ENCODE measurements at places on chromosomes 13 and 19. TPM values are rescaled to one million over a fixed set of nuclear protein-coding genes. Genes with fewer than 3 reads are reported as not detected.

DNA sequence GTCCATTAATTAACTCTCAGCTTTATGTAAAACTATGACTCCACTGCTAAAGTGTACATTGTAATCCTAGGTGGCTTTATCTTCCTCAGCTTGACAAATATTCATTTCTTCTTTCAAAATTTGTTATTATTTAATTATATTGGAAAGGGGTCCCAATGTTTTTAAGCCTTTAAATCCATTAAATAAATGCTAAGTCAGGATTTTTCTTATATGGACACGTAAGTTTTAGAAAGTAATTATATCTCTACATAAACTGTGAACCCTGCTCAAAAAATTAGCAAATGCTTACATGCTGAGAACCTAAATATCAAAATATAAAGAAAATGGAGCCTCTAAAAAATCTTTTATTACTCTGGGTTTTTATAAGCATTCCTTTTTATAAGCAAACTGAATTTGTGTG, 78.2 kb upstream of the MIR17HG start:
- no peaks in the 10 kb centered on the region for H3K4me1 ChIP-seq
- H3K36me3 ChIP-seq: no peaks in the 10 kb centered on the region
- no peak overlapping the region for H3K4me3 ChIP-seq
- no peak for DNase-seq
- H3K27me3 ChIP-seq: no peaks in the 10 kb centered on the region

DNA sequence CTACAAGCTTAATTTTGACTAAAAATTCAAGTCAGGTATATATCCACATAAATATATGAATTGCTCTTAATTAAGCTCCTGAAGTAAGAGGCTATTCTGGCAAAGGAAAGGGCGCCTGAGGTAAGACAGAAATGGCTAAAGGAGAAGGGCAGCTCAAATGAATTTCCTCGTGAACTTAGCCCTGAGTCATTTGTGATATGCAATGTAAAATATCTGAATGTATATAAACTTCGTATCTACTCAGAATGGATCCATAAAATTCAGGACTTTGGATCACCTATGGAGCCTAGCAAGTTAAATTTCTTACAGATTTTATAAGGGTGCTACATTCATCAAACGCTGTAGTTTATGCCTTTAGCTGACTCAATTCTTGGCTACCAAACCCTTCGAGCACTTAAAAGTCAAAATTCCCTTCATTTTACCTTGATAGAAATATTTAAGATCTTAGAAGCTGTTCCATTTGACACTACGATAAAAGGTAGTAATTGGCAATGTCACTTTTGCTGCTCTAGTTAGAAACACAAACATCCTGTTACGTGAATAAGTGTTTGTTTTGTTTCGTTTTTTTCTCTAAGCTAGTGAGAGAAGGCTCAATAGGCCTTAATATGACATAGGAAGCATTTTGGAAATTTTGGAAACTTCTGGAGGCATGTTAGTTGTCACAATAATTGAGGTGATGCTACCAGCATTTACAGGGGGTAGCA, 69.2 kb downstream of the DIAPH3 start:
- no peaks in the 10 kb centered on the region for H3K27me3 ChIP-seq
- H3K36me3 ChIP-seq: no peaks in the 10 kb centered on the region
- no peak overlapping the region for H3K4me3 ChIP-seq
- no peaks in the 10 kb centered on the region for H3K4me1 ChIP-seq
- no peak for DNase-seq

- no peaks in the 10 kb centered on the region for H3K27me3 ChIP-seq
- H3K36me3 ChIP-seq: 0 out of 2 replicates have a peak, but pooled peaks cover 2% of the 10 kb centered on the region
- no peak for DNase-seq
Measured at GRCh38 chr19:55644842-55645511, 1.5 kb downstream of the ZNF581 start.

DNA sequence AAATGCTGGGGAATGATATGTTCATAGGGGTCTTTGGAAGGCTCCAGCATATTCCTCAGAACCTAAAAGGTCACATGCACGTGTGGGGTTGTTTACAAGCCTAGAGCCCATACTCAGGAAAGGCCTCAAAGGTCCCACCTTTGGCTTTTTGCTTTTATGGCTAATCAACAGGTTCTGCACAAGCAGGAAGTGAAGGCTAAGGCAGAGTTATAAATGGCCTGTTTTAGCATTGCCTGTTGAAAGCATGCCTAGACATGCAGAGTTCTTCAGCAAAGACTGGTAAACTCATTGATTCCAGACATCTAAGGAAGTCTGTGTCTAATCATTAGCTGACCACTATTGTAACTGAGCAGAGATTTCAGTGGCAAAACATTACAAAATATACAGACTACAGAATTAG, 198.3 kb downstream of the KCNRG start:
- no peaks in the 10 kb centered on the region for H3K36me3 ChIP-seq
- H3K27me3 ChIP-seq: no peaks in the 10 kb centered on the region
- H3K4me1 ChIP-seq: peaks cover 6% of the 10 kb centered on the region
- H3K4me3 ChIP-seq: no peak overlapping the region
- no peak overlapping the region for H3K27ac ChIP-seq

Gene ZNF799
- 3.1 TPM for total RNA-seq

GRCh38 chr19:17881701-17882100, 10.0 kb downstream of the SLC5A5 start:
- peaks cover 26% of the 10 kb centered on the region for H3K4me1 ChIP-seq
- no peak overlapping the region for H3K4me3 ChIP-seq
- no peak for DNase-seq
- H3K27ac ChIP-seq: no peak overlapping the region
- H3K36me3 ChIP-seq: no peaks in the 10 kb centered on the region

- no peak overlapping the region for H3K27ac ChIP-seq
- H3K4me1 ChIP-seq: peaks cover 6% of the 10 kb centered on the region
- H3K36me3 ChIP-seq: no peaks in the 10 kb centered on the region
- H3K4me3 ChIP-seq: no peak overlapping the region
- no peak for DNase-seq
- no peaks in the 10 kb centered on the region for H3K27me3 ChIP-seq
Measured at GRCh38 chr19:7230826-7231225, 63.4 kb downstream of the INSR start.

Gene ZNF154
- total RNA-seq: 1.1 TPM

Gene DHDH
- total RNA-seq: not detected

GRCh38 chr13:37968555-37968954, 99.0 kb upstream of the TRPC4 start:
- H3K4me1 ChIP-seq: no peaks in the 10 kb centered on the region
- no peaks in the 10 kb centered on the region for H3K27me3 ChIP-seq
- no peak overlapping the region for H3K4me3 ChIP-seq
- no peaks in the 10 kb centered on the region for H3K36me3 ChIP-seq

- peaks cover 3% of the 10 kb centered on the region for H3K4me1 ChIP-seq
- DNase-seq: no peak
- H3K27ac ChIP-seq: no peak overlapping the region
- no peak overlapping the region for H3K4me3 ChIP-seq
- H3K27me3 ChIP-seq: no peaks in the 10 kb centered on the region
Measured at GRCh38 chr13:20869540-20869939, 33.0 kb downstream of the XPO4 start.

Gene CAPN12
- total RNA-seq: 3.0 TPM

Gene SOX1
- total RNA-seq: not detected

Gene C19orf81
- total RNA-seq: not detected

DNA sequence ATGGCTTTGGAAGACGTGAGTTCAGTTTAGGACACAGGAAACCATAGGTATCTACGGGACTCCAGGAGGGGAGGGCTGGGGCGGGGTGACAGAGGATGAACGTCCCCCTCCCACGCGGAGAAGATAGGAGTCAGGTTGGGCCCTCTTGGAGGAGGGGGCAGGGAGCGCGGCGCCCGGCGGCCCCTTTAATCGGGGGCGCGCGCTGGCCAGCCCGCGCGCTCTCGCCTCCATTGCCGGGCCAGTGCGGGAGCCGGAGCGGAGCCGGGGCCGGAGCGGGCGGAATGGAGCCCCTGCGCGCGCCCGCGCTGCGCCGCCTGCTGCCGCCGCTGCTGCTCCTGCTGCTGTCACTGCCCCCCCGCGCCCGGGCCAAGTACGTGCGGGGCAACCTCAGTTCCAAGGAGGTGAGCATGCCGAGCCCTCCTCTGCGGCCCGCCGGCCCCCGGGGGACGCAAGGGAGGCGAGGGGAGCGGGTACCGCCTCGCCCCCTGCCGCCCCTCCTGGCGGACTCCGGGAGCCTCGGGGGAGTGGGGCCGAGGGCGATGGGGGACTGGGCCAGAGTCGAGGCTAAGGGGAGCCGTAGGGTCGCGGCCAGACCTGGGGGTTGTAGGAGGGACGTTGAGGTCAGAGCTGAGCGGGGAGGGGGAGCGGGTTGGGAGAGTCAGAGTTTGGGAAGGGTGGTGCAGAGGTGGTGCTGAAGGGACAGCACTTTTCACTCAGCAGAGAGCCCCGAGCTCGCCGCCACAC, at the start of gene TMEM145:
TSS of gene TMEM145 (plus strand) at position 214 of the 744 bp plus-strand sequence. CDS start at position 282, 68 bp downstream.
- peak within 1 kb of the TSS; percentile 59 for H3K4me3 ChIP-seq
- H3K36me3 ChIP-seq: no peaks in the 10 kb centered on the region
- no peak for DNase-seq
- peaks cover 9% of the 10 kb centered on the region for H3K4me1 ChIP-seq
- H3K27ac ChIP-seq: no peak within 1 kb of the TSS

GRCh38 chr19:4559569-4559968, at the start of gene SEMA6B:
TSS of gene SEMA6B (minus strand) at chr19:4559684. CDS start at chr19:4558457, 1,227 bp downstream.
- no peaks in the 10 kb centered on the region for H3K4me1 ChIP-seq
- H3K4me3 ChIP-seq: no peak within 1 kb of the TSS
- no peak within 1 kb of the TSS for H3K27ac ChIP-seq
- H3K27me3 ChIP-seq: no peaks in the 10 kb centered on the region

DNA sequence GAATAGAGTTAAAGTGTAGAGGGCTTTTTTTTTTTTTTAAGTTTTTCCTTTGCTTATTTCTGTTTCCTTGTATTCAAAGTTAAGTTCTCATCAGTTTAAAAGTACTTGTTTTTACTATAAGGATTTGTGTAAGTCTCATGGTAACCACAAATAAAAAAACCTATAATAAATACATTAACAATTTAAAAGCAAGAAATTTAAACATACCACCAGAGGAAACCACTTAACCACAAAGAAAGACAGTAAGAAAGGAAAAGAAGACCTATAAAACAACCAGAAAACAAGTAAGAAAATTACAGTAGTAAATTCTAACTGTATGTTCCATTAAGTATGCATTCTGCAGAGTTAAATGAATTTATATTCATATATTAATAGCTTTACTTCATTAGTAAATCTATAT, 999.1 kb upstream of the ATXN8OS start:
- no peaks in the 10 kb centered on the region for H3K27me3 ChIP-seq
- H3K4me1 ChIP-seq: no peaks in the 10 kb centered on the region
- no peak overlapping the region for H3K4me3 ChIP-seq
- no peaks in the 10 kb centered on the region for H3K36me3 ChIP-seq

- DNase-seq: no peak
- H3K27me3 ChIP-seq: no peaks in the 10 kb centered on the region
- H3K27ac ChIP-seq: no peak overlapping the region
- no peaks in the 10 kb centered on the region for H3K4me1 ChIP-seq
- H3K36me3 ChIP-seq: no peaks in the 10 kb centered on the region
Measured at GRCh38 chr13:66402066-66402465, 828.1 kb downstream of the PCDH9 start.

Gene C13orf42
- not detected for total RNA-seq

DNA sequence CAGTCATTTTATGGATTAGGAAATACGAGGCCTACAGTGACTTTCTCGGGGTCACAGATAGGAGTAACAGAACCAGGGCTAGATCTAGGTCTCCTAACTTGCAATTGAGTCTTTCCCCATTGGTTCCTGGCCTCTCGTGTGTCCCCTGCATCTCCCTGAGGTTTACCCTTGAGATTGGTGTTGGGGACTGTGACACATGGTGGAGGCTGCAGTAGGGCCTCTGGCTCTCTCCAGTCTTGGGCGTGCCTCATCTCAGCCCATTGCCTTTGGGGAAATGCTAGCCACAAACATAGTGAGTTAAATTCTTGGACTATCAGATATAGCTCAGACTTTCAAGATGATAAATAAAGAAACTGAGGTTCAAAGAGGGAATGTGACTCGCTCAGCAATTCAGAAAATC, 212.1 kb downstream of the KCNRG start:
- H3K27me3 ChIP-seq: no peaks in the 10 kb centered on the region
- no peak overlapping the region for H3K4me3 ChIP-seq

DNA sequence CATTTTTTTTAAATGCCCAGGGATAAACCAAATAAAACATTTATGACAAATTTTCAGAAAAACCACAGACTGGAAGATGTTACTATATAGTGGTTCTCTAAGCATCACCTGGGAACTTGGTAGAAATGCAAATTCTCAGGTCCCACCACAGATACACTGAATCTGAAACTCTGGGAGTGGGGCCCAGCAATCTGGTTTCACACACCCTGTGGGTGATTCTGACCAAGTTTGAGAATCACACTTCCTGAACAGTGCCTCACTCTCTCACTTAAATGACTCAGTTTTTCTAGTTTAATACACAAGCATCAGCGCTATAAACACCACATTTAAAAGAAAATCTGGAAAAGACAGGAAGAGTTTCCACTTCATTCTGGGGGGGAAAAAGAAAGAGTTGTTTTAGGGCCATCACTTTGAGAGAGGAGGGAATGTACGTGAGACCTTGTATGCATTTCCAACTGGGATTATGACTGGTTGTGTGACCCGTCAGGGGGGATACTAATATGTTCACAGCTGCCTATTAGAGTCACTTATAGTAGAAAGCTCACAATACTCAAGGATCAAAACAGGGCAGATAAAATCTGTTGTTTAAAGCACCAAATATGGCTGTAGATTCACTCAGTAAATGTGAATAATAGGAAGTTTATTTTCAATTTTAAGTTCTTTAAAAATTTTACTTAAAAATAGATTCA, 567.7 kb downstream of the GPC6 start:
- H3K4me3 ChIP-seq: no peak overlapping the region
- no peak for DNase-seq
- H3K36me3 ChIP-seq: no peaks in the 10 kb centered on the region
- no peaks in the 10 kb centered on the region for H3K27me3 ChIP-seq
- H3K4me1 ChIP-seq: no peaks in the 10 kb centered on the region
- H3K27ac ChIP-seq: no peak overlapping the region

- no peak for DNase-seq
- H3K27ac ChIP-seq: no peak overlapping the region
- no peaks in the 10 kb centered on the region for H3K36me3 ChIP-seq
- peaks cover 34% of the 10 kb centered on the region for H3K4me1 ChIP-seq
Measured at GRCh38 chr19:2634960-2635359, 67.5 kb downstream of the GNG7 start.

GRCh38 chr13:104297075-104297474, 1230.9 kb upstream of the SLC10A2 start:
- no peaks in the 10 kb centered on the region for H3K27me3 ChIP-seq
- H3K4me1 ChIP-seq: no peaks in the 10 kb centered on the region
- no peak overlapping the region for H3K4me3 ChIP-seq
- H3K27ac ChIP-seq: no peak overlapping the region
